ENCODE measurements at places on chromosomes 16 and 17.

GRCh38 chr16:1659031-1659430 lies 19.0 kb upstream of the JPT2 start:
- DNase-seq = no peak

DNA sequence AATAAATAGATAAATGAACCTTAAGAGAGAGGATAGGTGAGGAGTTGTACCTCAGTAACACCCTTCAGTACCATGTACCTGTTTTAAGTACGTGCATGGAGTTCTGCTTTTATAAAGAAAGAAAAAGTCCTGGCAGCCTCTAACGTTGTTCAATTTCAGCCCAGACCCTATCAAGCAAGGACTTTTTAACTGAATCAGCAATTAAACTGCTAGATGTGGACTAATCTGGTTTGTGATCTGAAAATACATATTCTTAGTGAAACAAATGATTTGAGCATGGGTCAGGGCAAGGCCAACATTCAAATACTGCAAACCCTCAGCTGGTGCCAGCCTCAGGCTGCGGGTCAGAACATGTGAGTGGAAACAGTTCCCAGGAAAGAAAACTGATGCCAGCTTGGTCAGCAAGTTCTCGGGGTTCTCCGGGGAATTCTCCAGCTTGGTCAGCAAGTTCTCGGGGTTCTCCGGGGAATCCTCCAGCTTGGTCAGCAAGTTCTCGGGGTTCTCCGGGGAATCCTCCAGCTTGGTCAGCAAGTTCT lies 84.5 kb downstream of the MRM3 start:
- DNase-seq = no peak

GRCh38 chr16:31348579-31348978 lies 6.4 kb upstream of the ITGAX start:
- no peak for DNase-seq

DNA sequence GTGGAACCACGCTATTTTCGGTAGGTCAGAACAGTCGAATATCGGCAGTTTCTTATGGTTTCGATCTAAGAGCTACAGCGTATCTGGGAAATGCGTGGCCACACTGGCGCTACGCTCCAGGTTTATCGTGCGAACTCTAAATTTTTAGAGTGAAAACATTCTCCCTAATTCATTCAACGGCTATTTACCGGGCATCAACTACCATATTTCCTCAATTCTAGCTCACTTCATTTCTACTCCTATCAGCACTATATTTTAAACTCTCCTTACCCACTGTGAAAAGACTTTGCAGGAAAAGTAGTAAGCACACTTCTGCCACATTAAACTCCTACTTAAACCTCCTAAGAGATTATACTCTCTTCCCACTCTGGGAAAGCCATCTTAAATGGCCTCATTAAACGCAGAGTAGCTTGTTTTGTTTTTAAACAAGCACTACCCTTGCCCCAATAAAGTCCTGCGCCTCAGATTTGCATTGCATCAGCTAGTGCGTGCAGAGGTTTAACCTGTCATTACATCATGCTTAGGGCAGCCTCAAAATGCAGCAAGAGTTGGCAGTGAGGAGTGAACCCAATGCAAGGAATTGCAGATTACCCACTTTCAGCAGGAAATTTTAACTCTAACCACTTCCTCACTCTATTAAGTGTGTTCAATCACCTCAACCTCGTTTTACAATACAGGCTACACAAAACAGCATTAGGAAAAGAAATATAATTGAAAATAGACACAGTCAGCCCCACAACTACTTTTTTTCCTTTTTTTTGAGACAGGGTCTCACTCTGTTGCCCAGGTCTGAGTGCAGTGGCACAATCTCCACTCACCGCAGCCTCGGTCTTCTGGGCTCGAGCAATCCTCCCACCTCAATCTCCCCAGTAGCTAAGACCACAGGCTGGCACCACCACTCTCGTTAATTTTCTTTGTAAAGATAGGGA lies 18.8 kb downstream of the SIAH1 start:
- DNase-seq = peak; percentile 26

DNA sequence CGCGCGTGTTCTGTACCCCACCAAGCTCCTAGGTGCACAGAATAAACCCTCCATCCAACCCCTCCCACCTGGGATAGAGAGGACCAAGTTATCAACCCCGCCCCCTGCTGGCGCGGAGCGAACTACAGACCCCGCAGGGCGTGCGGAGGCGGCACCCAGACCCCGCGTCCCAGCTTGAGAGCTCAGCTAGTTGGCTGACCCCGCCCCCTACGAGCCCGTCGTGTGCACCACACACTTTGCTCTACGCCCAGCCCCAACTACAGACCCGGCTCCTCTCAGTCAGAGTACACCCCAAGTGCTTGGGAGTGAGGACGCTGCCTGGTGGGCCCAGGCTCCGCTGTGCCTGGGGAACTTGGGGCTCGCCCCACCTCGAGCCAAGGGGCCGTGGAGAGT lies 1.5 kb downstream of the GRIN2A start:
- no peak for DNase-seq

DNA sequence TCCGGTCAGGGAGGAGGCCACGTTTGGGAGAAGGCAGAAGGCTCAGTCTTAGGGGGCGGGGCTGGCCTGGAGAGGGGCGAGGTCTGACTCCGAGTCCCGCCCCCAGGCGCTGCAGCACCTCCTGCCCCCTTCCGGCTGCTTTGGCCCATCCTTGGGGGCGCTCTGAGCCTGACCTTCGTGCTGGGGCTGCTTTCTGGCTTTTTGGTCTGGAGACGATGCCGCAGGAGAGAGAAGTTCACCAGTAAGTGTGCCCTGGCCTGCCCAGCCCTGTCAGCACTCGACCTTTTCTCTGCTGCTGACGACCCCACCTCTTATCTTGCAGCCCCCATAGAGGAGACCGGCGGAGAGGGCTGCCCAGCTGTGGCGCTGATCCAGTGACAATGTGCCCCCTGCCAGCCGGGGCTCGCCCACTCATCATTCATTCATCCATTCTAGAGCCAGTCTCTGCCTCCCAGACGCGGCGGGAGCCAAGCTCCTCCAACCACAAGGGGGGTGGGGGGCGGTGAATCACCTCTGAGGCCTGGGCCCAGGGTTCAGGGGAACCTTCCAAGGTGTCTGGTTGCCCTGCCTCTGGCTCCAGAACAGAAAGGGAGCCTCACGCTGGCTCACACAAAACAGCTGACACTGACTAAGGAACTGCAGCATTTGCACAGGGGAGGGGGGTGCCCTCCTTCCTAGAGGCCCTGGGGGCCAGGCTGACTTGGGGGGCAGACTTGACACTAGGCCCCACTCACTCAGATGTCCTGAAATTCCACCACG lies 1.5 kb downstream of the TNFRSF12A start:
- peak; percentile 50 for DNase-seq

- no peak for DNase-seq
These were observed 199.0 kb downstream of the MSI2 start for GRCh38 chr17:57455063-57455914.

- no peak for DNase-seq
These were observed 5.3 kb downstream of the TNS4 start for GRCh38 chr17:40496170-40496569.

DNA sequence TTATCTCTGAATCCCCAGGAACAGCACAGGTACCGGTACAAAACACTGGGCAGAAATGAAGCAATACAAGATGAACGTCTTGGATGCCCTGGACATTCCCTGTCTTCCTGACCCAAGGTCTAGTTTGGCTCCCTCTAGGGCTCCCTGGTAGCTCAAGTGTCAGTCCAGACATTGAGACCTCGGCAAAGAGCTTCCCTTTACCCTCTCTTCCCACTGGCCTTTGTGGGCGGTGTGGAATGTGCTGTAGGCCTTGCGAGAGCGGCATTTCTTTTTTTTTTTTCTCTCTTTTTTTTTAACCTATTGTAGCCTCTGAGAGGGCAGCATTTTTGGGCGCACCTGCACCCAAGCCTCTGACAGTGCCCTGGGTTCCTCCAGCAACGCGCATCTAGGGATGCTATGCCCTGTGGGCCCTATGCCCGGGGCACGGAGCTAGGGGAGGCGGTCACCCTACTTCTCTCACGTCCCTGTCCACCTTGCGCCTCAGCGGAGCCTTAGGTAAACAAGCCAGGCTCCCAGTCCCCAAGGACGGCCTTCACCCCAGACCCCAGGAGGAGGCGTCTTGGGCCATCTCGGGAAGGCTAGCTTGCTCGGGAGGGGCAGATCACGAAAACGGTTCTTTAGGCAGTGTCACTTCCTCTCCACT lies 1.2 kb upstream of the NFATC3 start:
- no peak for DNase-seq

- DNase-seq = no peak
These were observed 2.6 kb downstream of the PPP1R9B start for GRCh38 chr17:50147841-50148225.

- DNase-seq = no peak
These were observed 4.4 kb downstream of the FLII start for GRCh38 chr17:18253947-18254821.

DNA sequence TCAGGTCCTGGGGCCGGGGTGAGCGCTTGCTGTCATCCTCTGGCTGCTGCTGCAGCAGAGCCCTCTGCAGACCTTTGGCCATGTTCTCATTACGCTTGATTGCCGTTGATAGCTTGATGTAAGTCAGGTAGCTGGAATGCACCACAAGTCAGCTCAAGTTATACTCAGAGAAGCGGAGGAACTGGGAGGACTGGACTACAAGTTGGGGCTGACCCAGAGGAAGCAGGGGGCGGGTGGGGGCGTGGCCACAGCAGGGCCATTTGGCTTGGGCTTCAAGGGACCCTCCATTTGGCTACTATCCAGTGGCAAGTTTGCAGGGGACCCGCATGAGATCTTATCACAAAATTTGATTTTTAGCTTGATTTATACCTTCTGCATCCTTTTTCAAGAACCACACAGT lies 19.0 kb upstream of the EVPL start:
- no peak for DNase-seq

DNA sequence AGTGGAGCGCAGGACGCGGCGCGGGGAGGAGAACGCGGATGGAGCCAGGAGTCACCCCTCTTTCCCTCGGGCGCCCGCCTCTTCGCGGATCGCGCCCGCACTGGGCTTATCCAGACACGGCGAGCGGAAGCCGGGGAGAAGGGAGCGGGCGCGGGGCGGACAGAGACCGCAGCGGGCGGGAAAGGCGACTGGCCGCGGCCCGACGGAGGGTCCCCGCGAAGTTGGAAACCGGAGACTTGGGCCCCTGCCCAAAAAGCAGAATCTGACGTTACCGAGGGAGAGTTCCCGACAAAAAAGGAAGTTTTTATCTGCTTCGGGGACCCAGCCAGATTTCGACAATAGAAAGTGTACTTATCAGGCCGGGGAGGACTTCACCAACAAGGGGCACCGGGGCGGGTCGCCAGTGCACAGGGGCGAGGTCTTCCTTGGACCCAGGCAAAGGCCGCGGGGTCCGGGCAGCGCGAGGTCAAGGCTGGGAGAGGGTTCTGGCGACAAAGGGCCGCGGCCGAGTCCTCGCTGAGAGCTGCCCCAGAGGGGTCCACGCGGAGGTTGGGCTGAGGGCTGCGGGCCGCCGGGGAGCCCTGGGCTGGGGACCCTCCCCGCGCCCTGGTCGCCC lies 519 bp downstream of the ST6GALNAC2 start:
- no peak for DNase-seq

GRCh38 chr17:58370309-58370708 lies 18.3 kb upstream of the SUPT4H1 start:
- no peak for DNase-seq

DNA sequence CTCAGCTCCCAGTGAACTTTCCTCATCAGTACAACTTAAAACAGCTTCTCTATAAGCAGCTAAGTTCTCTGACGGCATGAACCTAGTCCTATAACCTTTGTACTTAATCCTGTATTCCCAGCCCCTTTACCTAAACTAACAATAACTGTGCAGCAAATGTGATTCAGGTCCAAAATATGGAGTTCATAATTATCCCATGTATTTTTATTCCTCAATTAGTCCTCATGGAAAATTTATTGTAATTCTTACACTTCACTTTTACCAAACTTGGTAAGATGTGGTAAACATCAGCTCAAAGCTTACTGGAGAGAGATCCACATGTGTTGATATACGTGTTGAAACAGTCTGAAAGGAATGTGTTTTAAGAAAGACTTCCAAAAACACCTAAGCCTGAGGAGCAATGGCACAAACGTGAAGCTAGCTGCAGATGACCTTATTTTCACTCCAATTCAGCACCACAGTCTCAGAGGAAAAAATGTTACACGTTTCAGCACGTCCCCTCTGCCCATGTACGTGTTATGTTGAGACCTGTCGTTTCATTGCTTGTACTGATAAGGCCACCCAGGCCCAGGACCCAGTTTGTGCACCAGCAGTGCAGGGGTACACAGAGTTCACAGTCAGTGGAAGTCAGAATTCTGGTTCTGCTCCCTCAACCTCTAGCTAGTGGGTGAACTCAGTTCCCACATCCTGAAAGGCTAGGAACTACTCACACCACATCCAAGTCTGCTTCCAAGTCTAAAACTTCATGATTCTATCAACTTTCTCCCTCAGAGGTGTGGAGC lies 7.1 kb downstream of the USP31 start:
- no peak for DNase-seq

DNA sequence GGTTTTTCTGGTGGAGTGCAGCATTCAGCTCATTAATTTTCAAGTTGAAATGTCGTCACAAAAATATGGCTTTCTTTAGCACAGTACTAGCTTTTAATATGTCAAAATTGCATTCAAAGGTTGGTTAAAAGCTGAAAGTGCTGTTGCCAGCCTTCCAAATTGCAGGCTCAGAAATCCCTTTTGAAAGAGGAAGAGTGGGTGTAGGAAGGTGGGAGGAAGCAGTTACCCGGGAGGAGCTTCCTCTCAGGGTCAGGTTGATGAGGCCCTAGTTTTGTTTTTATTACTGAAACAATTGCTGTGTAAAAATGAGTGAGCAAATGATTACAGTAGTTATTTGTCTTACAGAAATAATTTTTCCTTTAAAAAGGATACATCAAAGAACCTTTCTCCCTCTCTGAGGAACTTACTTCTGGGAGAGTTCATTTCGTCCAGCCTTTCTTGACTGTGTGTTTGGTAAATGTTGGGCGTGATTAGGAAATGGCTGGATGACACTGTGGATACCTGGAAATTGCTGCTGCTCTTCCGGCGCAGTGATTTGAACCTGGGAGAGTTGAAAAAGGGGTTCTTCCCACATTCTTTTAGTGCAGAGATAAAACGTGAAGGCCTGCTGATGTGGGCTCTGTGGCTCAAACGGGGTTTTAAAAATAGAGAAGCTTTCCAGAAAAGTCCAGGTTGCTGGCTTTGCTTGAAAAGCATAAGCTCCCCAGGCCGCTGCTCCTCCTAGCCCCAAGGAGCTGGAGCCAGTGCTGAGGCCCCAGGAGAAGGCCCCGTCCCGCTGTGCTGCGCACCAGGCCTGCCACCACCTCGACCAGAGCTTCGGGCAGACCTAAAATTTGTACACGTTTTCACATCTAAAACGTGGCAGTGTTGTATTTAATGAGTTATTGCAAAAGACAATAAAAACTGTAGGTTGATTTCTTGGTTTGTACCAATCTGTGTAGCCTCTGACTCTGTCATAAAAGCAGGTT lies 41.7 kb downstream of the SEC14L1 start:
- no peak for DNase-seq

Data from activated T-helper 1 cell treated with anti-CD3 and anti-CD28 coated beads, Interleukin-2, amount 50 U/mL, for 16 hours (primary cell).